Retina (tissue), 1 donor: ENCODE measurements at places on chromosomes 3 and 15.

GRCh38 chr15:31128919-31129768 lies 27.6 kb upstream of the TRPM1 start:
- DNase-seq: peak; percentile 78

DNA sequence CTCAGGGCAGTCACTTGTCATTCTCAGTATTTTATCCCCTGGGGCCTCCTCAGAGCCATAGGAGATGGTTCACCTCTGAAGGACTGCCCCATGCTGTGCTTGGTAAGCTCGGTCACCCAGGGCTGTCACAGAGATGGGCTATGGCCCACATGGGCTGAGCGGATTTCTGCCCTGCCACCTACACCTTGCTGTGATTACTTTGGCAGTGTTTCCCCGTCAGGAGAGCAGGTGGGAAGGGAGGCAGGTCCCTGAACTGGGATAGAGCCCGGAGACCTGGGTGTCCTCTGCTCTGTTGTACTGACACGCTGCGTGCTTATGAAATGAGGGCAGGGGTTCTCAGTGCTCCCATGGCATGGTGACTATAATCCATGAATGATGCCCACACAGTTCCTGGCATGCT lies 48.9 kb downstream of the APBA2 start:
- no peak for DNase-seq

GRCh38 chr15:45197512-45197911 lies 9.7 kb upstream of the SHF start:
- no peak for DNase-seq

GRCh38 chr3:32296251-32297204 lies 58.0 kb downstream of the CMTM8 start:
- peak; percentile 76 for DNase-seq

GRCh38 chr3:46380471-46381221 lies 9.9 kb downstream of the CCR5 start:
- no peak for DNase-seq

DNA sequence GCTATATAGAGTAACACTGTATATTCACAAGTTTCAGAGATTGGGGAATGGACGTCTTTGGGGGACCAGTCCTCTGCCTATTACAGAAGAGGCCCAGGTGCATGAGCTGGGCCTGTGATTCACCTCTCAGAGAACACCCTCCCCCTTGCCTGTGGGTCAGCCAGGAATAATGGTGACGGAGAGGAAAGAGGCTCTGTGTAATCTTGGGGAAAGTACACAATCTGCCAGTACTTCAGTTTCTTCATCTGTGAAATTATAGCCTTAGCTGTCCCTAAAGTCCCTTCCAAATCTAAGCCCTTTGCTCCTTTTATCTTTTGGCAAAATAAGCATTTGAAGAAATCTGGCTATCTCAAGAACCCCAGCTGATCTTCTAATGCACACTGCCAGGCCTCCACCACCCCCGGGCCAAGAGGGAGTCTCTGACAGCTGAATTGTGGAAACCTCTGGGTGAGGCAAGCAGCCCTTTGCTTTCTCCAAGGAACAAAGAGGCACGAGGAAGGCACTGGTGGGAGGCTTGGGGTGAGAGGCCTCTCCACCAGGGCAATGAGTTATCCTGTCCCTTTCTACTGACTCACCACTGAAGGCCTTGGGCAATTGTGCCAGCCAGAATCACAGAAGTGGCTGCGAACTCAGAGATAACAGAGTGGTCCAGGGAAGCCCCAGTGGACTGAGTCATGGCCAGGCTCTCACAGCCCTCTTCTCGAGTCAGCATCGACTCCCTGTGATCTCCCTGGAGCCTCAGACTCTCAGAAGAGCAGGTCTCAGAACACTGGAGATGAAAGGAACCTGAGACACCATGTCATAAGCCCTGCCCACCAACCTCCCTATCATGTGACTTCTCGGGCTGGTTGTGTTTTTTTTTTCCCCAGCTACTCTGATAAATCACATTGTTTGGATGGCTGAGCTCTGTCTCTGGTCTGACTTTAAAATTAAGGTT lies 31.8 kb downstream of the CCNL1 start:
- DNase-seq: no peak

DNA sequence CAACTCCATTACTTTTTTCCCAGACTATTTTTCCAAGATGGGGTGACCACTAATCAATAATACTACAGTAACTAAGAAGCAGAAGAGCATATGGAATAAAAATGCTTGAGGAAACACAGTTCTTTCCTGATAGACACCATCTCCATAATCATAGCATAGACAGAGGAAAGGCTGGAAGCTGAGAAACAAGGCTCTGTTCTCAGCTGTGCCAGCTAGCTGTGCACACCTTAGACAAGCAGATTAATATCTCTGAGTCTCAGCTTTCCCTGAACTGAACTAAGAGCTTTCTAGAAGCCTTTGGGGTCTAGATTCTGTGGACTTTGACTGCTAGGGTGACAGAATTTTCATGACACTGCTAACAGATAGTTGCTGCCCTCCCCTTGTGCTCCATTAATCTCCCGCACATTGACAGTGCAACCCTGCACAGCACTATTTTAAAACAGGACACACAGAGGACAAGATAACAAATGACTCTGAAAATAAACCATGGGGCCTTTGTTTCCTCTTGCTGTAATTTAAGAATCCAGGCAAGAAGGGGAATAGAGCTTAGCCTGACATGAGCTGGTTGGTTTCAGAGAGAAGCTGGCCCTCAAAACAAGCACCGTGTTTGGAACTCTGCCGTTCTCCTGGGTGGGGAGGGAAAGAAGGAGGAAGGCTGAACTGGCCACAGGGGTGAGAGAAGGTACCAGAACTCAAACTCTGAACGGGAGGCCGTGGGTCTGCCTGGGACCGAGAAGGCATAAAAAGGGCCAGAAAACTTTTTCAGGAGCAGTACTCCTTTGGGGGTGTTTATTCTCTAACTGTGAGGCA lies 67.4 kb downstream of the ATP13A5 start:
- DNase-seq: no peak

DNA sequence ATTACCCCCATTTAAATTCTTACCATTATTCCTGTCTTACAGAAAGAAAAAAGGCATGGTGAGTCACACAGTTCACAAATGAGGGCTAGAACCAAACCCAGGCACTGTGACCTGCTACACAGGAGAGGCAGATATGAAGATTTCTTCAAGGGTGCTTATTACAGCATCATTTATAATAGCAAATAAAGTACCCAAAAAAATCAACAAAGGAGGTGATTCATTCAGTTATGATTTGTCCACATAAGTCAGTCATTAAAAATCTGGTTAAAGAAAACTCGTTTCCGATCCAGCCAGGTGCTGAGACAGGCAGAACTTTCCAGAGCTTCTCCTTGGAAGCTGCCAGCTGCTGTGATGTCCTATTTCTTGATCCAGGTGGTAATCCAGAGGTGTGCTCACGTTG lies 7.5 kb upstream of the LOXL1 start:
- DNase-seq: no peak

DNA sequence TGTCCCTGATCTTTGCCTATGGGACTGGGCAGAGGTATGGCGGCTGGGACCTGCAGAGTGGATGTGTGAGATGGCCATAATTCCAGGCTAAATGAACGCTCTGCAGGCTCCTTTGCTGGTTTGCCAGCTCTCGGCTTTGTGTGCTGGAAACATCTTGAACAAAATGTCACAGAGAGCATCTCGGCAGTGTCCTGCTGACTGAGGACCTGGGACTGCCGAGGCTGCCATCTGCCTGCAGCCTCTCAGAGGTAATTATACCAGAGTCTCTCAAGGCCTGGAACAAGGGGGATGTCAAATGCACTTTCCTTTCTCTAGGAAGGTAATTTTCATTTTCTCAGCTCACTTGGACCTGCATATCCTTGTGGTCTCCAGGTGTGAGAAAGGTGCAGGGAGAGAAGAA lies 354.2 kb downstream of the PDCD6IP start:
- DNase-seq: no peak

GRCh38 chr15:88512078-88512477 lies 34.4 kb downstream of the DET1 start:
- DNase-seq: no peak

- DNase-seq: no peak
Measured at GRCh38 chr15:45744236-45744589, 109.4 kb downstream of the SQOR start.

DNA sequence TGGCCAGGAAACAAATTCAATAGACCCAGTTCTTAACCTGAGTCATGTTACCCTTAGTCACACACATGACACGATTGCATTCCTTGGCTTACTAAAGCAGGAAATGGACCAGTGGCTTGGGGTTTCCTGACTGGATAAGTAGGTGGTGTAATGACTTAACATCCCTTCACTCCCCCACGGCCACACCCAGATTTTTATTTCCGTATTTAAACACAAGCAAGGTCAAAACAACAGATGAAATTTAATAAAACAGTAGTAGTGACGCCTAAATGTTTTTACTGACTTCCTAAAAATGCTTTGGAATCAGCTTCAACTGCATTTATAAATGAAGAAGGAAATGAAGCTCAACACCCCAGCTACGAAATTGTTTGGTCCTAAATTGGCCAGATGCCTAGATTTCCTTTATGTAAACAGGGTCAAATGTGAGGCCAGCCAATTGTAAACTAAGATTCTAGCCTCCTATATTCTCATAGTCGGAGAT lies 324.3 kb downstream of the CHST2 start:
- no peak for DNase-seq

- DNase-seq: no peak
Measured at GRCh38 chr3:188319569-188319968, 165.6 kb downstream of the LPP start.

DNA sequence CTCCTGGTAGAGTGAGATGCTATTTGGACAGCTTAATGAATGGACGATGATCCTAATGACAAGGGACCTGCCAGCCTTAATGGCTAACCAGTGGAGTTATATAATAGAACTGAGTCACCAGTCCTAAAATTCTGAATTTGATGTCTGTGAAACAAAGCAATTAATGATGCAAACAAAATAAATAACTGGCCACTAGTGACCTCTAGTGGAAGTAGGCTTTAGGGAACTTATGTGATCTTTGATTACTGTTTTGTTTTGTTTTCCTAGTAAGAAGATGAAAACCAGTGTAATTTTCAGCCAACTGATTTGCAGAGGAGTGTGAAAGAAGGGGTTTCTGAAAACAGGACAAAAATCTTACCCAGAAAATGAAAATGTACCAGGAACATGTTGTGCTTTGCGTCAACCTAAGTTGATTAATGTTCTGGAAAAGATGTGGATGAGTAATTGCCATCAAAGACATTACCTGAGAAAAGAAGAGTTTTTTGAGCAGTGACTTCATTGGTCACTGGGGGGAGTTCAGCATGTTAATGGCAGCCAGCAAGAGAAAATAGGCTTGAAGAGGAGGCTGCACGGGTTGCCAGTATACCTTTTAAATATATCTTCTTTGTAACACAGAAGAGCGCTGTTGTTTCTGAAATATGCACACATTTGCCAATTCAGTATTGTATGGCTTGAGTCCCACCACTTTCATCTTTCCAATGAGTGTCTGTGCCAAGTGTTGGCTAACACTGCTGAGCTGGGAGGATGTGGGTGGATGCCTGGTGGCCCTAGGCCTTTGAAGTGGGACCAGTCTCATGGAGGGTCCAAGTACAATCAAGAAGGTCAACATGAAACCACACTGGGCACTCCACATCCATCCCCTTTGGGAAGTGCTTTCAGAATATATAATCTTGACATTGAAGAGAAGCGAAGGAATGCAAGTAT lies 9.3 kb downstream of the VEPH1 start:
- DNase-seq: peak; percentile 40

- DNase-seq: no peak
Measured at GRCh38 chr3:169512991-169513390, 150.5 kb downstream of the MECOM start.
